ENCODE measurements at places on chromosomes 13 and 19.

DNA sequence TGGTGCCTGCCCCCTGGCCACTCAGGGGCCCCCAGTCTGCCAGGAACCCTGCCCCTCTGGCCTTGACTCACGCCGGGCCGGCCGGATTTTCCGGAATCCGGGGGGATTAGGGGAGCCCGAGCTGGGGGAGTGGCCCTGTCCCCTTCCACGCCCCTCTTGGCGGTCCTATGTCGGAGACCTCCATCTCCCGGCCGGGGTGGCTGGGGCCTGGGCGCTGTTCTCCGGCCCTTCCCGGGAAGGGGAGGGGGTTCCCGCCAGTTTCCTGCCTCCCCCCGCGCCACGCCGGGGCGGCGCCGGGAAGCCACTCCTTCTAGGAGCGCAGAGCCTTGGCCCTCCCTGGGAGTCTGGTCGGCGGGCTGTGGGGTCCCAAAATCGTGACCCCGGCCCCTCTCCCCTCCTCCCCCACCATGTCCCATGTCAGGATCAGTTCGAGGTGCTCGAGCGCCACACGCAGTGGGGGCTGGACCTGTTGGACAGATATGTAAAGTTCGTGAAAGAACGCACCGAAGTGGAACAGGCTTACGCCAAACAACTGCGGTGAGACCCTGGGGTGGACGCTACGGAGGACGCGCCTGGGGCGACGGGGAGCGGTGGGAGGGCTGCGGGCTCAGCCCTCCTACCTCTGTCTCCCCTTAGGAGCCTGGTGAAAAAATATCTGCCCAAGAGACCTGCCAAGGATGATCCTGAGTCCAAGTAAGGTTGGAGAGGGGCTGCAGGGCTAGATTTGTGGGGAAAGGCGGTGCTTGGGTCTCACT is 1.3 kb downstream of the TRIP10 start:
- DNase-seq: no peak

- no peak for DNase-seq
Measured at GRCh38 chr19:11138601-11139300, 16.8 kb downstream of the SPC24 start.

GRCh38 chr13:46726347-46726746 is 70.6 kb downstream of the ESD start:
- DNase-seq: no peak

DNA sequence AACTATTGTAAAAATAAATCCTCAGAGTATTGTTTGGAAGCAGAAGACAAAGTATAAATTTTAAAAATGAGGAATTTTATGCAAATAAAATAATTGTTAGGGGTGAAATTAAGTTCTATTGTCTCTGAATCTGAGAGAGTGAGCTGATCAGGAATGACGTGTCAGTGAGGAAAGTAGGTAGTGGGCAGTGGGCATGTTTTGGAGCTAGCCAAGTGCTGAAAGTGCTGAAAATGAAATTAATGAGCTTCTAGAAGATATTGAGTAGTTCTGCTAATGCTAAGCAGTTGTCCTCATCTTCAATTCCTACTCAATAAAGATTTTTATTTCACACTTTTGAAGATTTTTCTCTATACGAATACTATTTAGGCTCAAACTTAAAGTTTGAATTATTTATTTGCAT is 1167.8 kb upstream of the PCDH20 start:
- no peak for DNase-seq

DNA sequence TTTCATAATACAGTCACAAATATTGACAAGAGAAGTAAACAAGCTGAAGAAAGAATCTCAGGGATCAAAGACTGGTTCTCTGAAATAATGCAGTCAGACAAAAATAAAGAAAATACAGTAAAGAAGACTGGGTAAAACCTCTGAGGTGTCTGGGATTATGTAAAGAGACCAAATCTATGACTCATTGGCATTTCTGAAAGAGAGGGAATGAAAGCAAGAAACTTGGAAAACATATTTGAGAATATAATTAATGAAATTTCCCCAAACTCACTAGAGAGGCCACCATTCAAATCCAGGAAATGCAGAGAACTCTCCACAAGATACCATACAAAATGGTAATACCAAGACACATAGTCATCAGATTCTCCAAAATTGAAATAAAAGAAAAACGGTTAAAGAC is 53.0 kb upstream of the GPC6 start:
- no peak for DNase-seq

GRCh38 chr19:10566658-10567410 is 1.0 kb upstream of the KRI1 start:
- DNase-seq: no peak

- no peak for DNase-seq
Measured at GRCh38 chr19:5867201-5868136, 2.9 kb downstream of the FUT5 start.

GRCh38 chr13:53052675-53053074 is 24.1 kb downstream of the OLFM4 start:
- no peak for DNase-seq

DNA sequence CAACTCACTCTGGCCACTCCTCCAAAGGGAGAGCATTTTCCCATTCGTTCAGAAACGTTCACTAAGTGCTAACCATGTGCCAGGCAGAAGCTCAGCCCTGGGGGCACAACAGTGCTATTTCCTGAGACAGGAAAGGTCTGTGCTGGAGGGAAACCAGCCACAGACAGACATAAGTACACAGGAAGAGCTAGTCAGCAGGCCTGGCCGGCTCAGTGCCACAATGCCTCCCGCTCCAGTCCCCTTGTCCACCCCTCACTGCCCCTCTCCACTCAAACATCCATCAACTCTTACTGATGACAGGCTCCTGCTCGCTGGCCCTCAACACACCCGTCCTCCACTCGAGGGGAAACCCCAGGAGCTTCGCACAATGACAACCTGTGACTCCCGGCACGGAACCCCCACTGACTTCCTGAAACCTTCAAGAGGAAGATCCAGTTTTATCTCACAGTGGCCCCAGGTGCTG is 11.3 kb upstream of the PLA2G4C start:
- DNase-seq: no peak

Measured in stimulated activated CD8-positive, alpha-beta memory T cell treated with anti-CD3 and anti-CD28 coated beads, Interleukin-15, amount 100 ng/mL, for 1 hour (primary cell).